ENCODE measurements at places on chromosomes 1 and 21.

- no peak for DNase-seq
Observed at GRCh38 chr1:201183753-201184152, 6.9 kb upstream of the IGFN1 start.

DNA sequence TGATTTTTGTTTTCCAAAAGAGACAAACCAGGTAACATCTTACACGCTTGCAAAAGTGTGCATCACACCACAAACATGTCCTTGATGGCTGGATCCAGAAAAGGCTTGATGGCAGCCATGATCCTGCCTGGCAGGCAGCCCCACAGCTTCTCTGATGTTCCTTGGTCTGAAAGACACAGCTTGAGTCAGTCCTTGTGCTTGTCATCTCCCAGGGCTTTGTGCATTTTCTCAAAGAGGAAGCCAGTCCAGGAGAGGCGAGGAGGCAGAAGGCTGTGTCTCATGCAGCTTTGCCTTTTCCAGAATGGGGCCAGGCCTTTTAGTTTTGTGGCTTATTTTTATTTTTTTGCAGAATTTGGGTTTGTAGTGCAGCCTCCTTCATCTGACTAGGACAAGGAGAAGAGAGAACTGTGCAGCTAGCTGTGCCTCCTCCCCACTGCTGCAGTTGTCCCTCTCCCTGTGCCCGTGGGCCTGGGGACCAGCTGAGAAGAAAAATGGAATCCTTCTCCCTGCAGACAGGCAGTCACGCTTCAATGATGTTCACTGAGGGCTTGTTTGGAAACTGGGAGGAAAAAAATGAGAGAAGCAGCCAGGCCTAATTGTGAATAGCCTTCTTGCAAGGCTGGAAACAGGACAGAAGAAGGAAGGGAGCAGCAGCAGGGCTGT, 7.4 kb downstream of the FNDC5 start:
- no peak for DNase-seq

DNA sequence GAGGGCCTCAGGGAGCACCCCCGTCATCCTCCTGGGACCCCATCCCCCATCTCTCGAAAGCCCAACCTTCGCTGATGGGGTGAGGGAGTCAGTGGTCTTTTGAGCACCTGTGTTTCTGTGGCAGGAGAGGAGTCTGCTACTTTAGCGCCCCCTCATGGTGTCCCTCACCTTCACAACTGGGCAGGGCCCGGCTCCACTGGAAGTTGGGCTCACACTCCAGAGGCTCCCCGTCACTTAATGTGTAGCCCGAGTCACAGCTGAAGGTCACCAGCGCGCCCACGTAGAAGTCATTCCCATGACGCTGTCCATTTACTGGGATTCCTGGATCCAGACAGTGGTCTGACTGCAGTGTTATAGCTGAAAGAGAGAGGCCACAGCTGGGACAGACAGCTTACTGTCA, 139.5 kb upstream of the HMGB4 start:
- no peak for DNase-seq

DNA sequence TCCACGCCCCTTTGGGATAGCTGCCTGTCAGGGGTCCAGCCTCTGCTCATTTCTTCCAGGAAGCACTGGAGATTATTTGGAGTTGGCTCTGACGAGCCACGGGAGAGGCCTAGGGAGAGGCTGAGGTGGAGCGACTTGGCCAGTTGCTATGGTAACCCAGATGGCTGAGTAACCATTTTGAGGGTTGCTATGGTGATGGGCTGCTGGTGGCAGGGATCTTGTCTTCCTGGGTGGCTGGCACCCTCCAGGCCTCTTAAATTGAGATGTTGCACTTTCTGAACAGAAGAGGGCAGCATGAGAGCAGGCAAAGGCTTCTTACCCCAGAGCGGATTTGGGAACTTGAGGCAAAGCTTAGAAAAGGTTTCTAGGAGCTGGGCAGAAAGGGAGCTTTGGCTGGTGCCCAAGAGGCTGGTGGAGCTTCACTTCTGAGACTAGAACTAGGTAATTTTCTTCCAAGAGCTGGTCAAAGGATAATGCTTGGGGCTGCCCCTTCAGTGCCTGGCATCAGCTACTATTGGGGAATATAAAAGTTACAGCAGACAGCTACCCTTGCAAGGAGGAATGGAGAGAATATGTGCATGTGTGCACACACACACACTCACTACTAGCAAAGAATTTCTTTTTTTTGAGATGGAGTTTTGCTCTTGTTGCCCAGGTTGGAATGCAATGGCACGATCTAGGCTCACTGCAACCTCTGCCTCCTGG, 72.5 kb downstream of the NDUFS5 start:
- DNase-seq, result peak; percentile 78

DNA sequence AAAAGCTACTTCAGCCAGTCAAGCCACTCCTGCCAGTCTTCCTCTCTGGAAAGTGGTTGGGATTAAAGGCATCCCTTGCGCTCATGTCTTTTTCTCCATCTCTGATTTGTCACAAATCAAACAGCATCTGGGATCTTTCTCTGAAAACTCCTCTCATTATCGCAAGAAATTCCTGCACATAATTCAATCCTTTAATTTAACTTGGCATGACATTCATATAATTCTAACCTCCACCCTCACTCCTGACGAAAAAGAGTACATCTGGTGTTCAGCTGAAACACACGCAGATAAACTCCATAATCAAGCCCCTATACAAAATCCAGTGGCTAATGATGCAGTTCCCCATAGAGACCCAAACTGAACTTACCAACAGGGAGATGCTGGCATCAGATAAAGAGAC, 19.4 kb upstream of the SLC2A5 start:
- DNase-seq, result no peak

DNA sequence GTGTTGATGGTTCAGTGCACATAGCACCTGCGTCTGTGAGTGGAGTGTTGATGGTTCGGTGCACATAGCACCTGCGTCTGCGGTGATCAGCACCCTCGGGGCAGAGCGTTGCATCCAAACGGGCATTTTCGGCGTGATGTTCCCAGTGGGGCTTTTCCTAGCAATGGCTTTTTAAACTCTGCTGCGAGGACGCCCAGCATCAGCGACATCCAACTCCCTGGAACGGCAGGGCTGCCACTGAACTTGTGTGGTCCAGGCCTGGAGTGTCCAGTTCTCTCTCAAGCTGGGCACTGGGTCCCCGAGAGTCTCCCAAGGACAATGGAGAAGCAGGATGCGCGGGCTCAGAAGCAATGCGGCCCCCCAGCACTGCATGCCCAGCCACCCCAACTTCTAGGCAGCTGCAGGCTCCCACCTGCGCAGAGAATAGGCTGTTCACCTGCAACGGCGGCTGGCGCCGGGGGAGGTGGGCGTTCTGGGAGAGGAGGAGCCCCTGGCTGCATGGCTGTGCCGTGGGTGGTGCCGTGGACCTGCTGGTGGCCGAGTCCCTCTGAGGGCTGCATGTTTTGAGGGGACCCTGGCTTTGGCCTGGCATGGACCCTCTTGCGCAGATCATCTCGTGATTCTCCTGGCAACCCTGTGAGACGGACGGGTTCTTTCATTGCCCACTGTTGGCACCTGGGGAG, 10.1 kb upstream of the C1orf174 start:
- DNase-seq, result no peak

DNA sequence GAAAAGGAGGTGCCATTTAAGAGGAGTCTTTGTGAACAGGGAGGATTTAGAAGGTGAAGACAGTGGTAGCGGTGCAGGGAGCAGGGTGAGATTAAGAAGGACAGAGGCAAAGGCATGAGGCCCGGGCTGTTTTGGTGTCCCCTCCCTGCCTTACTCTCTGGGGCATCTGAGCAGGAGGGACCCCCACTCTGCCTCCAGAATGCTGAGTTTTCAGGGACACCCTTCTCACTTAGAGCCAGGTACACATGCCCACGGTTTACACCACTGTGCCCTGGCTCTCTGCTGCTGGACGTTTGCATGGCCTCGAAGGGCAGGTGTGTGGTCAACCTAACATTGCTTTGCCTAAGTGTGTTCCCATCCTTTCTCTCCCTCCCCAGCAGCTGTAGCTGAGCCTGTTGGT, 20.5 kb upstream of the PARP1 start:
- no peak for DNase-seq

- DNase-seq, result no peak
Observed at GRCh38 chr1:194056169-194056568, 869.8 kb upstream of the B3GALT2 start.

DNA sequence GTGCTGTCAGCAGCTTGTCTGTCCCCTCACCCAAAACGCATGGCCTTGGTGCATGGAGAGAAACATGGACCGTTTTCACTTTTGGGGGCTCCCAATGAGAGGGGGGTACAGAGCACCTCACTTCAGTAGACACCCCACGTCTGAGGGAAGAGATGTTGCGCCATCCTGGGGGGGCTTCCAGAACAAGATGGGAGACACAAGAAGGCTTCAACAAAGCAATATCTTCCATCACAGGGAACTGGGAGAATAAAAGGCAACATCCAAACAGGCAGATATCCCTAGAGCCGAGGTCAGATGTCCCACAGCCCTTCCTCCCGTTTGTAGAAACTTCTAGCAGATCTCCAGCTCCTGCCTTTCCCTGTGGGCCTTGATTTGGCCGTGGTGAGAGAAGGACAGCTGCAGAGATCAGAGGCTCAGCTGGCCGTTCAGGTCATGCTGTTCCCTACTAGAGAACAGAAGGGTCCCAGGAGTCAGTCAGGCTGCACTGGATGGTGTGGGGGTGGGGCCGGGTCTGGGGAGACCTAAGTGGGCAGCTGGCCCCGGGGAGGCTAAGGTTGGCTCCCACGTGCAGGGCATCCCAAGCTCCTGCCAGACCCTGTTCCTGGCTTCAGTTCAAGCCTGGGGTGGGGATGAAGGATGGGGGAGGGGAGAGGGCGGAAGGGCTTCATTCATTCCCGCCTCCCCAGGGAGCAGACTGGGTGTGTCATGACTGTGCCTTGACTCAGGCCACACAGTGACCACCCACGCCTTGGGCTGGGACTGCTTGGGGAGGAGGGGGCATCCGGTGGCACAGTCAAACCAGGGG, 4.4 kb downstream of the PLOD1 start:
- DNase-seq, result no peak

GRCh38 chr1:230976825-230977747, 1.6 kb downstream of the TTC13 start:
- no peak for DNase-seq

Data from HS-5 (cell line).